T-helper 17 cell (primary cell): ENCODE measurements at places on chromosomes 4 and X.

- DNase-seq = peak; percentile 8
These were observed 38.4 kb downstream of the SAGE1 start for GRCh38 chrX:135931644-135932487.

GRCh38 chr4:166498546-166498945 lies 625.5 kb downstream of the TLL1 start:
- DNase-seq = no peak

- DNase-seq = no peak
These were observed 35.3 kb upstream of the WAS start for GRCh38 chrX:48648336-48648751.

DNA sequence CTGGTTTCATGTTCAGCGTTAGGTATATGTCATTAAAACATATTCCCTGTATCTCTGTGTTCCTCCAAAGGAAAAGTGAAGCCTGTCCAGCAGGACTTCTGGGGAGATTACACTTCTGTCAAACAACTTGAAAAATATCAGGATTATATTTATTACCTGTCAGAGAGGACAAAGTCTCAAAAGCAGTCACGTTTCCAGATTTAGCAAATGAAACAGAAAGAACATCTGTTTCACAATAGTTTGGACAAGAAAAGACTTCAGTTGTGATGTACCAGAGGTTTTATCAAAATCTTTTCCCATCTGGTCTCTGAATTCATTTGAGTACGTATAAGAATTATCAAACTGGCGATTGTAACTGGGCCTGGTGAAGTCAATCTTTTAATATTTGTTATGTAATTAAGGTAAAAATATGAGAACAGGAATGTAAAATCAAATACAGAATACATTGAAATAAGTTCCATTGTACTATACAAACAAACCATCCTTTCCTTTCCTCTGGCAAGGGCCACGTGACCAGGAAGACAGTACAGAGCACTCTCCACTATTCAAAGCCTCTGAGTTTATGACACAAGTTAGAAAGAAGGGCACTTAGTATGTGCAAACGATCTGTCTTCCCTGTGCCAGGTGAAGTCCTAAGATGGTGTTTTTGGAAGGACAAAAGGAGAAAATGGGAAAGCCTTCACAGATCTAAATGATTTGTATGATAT lies 3.2 kb downstream of the CASP3 start:
- DNase-seq = no peak

DNA sequence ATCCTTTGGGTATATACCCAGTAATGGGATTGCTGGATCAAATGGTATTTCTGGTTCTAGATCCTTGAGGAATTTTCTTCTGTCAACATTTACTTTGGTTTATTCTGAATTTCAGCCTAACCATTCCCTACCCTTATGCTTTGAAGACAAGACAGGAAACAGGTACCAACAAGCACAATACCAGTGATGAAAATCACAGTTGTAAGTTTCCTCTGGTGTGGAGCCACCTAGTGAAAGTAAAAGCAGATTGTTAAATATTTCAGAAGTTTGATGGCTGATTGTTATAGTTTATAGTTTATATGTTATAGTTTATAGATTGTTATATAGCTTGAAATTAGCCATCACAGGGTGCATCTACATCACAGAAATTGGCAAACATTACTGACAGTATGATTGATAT lies 104.5 kb upstream of the AGA start:
- no peak for DNase-seq

- DNase-seq = no peak
These were observed 129.0 kb downstream of the SPCS3 start for GRCh38 chr4:176448761-176449160.

DNA sequence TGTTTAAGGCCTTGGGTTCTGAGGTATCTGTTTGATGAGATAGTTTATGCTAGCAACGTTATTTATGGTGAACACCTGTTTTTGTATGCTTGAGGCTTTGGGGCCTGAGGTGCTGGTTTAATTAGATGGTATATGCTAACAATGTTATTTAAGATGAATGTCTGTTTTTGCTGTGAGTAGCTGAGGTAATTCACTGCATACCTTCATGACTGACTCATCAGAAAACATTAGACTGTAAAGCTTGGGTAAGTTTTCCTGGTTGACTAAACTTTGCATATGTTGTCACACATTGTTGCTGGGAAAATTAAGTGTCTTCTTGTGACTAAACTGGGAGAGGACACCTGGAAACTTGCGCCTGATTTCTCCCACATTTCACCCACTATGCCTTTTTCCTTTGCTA lies 1026.6 kb downstream of the RAPGEF2 start:
- DNase-seq = no peak

GRCh38 chr4:36509845-36510244 lies 228.4 kb downstream of the DTHD1 start:
- DNase-seq = no peak

- DNase-seq = no peak
These were observed 1.3 kb upstream of the FAT1 start for GRCh38 chr4:186724864-186725468.

GRCh38 chr4:148827781-148828180 lies 385.6 kb upstream of the NR3C2 start:
- no peak for DNase-seq

DNA sequence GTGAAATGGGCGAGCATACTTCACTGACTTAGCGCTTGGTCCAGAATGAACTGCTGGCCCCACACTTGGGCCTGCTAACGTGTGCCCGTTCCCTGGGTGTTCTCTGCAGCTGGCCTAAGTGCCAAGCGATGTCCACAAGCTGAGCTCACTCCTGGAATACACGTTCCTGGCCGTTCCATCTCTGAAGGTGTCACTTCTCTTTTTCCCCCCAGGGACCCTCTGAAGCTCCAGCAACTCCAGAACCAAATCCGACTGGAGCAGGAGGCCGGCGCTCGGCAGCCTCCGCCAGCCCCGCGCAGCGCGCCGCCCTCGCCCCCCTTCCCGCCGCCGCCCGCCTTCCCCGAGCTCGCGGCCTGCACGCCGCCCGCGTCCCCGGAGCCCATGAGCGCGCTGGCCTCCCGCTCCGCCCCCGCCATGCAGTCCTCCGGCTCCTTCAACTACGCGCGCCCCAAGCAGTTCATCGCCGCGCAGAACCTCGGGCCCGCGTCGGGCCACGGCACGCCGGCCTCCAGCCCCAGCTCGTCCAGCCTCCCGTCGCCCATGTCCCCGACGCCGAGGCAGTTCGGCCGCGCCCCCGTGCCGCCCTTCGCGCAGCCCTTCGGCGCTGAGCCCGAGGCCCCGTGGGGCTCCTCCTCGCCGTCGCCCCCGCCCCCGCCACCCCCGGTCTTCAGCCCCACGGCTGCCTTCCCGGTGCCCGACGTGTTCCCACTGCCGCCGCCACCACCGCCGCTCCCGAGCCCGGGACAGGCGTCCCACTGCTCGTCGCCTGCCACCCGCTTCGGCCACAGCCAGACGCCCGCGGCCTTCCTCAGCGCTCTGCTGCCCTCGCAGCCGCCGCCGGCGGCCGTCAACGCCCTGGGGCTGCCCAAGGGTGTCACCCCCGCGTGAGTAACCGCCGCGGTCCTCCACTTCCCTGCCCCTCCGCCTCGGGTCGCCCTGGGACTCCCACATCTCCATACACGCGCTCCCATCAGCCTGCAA lies 132.3 kb downstream of the CBR4 start:
- DNase-seq = no peak

GRCh38 chr4:86993909-86994681 lies 59.3 kb downstream of the AFF1 start:
- DNase-seq = no peak

DNA sequence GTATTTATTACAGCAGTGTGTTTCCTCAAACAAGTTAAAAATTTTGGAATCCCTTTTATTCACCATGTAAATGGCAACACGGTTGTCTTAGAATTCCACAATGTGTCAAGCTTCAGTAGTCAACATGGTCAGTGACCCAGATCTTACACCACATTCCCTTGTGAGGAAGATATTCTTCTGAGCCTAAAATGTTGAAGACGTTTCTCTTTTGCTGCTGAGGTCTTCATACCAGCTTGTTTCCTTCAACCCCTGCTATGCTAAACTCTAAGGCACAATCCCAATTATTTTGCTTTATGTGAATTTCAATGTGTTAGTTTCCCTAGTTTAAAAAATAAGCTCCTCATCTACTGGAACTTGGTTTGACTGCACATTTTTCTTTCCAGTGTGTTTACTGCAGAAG lies 17.6 kb upstream of the LDB2 start:
- DNase-seq = no peak

- DNase-seq = no peak
These were observed 1.2 kb downstream of the TMEM255A start for GRCh38 chrX:120309873-120310705.

GRCh38 chr4:57106181-57106580 lies 4.0 kb downstream of the IGFBP7 start:
- no peak for DNase-seq

GRCh38 chr4:1807332-1807777 lies 14.3 kb downstream of the FGFR3 start:
- no peak for DNase-seq

GRCh38 chr4:4794421-4794820 lies 65.0 kb upstream of the MSX1 start:
- DNase-seq = no peak

GRCh38 chr4:173666-174314 lies 49.5 kb downstream of the ZNF718 start:
- no peak for DNase-seq

GRCh38 chr4:94976371-94977011 lies 218.7 kb downstream of the BMPR1B start:
- no peak for DNase-seq

DNA sequence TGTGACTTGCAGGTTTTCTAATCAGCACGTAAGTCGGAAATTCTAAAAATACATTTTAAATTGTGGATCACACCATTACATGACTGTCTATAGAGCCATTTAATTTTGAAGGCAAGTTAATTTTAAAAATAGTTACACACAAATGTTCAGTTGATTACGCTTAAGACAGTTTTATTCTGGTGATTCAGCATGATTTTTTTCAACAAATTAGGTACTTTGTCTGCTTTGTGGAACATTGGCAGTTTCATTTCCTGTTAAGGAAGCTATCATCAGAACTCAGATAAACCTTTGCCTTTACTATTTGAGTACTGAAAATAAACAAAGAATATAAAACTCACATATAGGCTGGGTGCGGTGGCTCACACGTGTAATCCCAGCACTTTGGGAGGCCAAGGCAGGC lies 19.5 kb downstream of the SAT1 start:
- DNase-seq = no peak

DNA sequence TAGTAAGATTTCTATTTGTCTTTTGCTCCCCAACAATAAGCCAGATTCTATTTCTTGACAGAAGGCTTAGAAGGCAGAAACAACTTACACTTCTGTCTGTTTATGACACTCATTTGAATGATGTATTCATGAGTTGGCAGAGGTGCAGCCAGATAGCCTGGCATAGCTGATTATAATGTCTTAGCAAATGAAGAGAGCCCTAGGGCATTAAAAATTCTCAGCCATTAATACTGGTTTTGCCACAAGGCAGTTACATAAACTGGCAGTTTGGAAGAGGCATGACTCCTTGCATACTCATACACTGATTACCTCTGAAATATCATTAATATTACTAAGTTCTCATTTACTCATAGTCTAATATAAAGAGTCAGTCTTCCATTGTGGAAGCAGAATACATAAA lies 728.5 kb upstream of the NDST4 start:
- no peak for DNase-seq

GRCh38 chr4:33850371-33850902 lies 2393.9 kb downstream of the ARAP2 start:
- DNase-seq = no peak

DNA sequence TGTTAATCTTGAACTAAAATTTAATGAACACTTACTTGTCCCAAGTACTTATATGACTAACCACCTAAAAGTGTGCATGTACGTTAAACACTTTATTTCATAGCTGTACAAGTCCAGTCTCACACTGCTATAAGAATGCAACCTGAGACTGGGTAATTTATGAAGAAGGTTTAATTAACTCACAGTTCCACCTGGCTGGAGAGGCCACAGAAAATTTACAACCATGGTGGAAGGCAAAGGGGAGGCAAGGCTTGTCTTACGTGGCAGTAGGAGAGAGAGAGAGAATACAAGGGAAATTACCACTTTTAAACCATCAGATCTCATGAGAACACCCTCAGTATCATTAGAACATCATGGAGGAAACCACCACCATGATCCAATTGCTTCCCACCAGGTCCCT lies 748.7 kb upstream of the HS3ST1 start:
- no peak for DNase-seq

DNA sequence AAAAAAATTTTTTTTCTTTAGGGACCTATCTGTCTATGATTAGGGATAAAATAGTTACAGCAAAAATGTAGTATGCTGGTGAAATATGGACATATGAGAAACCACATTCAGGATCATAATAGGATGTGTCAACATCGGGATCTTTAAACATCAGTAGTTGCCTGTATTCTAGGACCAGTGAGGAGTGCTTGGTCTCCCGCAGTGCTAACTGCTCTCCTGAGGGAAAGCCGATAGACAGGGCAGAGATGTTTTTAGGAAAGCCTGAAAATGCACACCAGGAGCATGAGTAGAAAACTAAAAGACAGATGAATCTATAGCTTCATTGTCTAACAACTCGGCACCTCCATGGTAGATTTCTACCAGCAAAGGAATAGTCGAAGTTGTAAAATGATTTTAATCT lies 178.1 kb upstream of the SMIM31 start:
- DNase-seq = no peak

GRCh38 chrX:21946925-21947641 lies 6.6 kb downstream of the SMS start:
- DNase-seq = no peak
